ENCODE measurements at places on chromosomes 1 and 21.

GRCh38 chr1:62230718-62231117 lies 36.1 kb downstream of the L1TD1 start:
- no peaks in the 10 kb centered on the region for H3K4me1 ChIP-seq
- H3K27me3 ChIP-seq = no peaks in the 10 kb centered on the region

DNA sequence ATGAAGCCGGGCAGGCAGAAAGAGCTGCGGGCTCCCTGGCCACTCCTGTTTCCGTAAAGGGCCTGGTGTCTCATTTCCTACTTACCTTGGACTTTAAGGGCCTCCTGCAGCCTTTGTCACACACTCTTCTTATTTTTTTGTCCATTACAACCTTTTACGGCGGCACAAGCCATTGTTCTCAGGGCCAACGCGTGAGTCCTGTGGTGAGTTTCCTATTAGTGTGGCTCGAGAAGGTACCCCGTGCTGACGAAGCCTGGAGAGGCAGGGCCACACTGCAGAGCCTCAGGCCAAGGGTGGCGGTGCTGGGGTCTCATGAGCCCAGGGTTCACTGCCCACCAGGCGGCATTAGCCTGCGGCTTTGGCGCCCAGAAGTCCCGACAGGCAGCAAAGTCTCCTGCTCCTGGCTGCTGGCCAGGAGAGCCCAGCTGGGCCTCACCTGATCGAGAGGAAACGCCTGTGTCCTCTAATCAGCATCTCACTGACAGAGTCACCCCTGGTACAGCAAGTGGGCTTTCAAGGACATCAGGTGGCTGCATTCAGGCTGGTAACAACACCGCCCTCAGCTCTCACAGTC lies 62.0 kb downstream of the SIK1 start:
- peaks cover 13% of the 10 kb centered on the region for H3K27me3 ChIP-seq
- H3K27ac ChIP-seq = no peak overlapping the region
- H3K36me3 ChIP-seq = no peaks in the 10 kb centered on the region
- DNase-seq = no peak
- H3K4me3 ChIP-seq = no peak overlapping the region

GRCh38 chr1:208192995-208193394 lies 51.2 kb downstream of the PLXNA2 start:
- no peaks in the 10 kb centered on the region for H3K36me3 ChIP-seq
- H3K4me3 ChIP-seq = no peak overlapping the region
- H3K4me1 ChIP-seq = peaks cover 10% of the 10 kb centered on the region
- no peak for DNase-seq
- H3K27me3 ChIP-seq = peaks cover 16% of the 10 kb centered on the region
- H3K27ac ChIP-seq = no peak overlapping the region

GRCh38 chr1:159675046-159675445 lies 39.3 kb downstream of the CRP start:
- no peaks in the 10 kb centered on the region for H3K36me3 ChIP-seq
- H3K27me3 ChIP-seq = peaks cover 21% of the 10 kb centered on the region
- no peaks in the 10 kb centered on the region for H3K4me1 ChIP-seq
- DNase-seq = no peak
- no peak overlapping the region for H3K4me3 ChIP-seq
- no peak overlapping the region for H3K27ac ChIP-seq

DNA sequence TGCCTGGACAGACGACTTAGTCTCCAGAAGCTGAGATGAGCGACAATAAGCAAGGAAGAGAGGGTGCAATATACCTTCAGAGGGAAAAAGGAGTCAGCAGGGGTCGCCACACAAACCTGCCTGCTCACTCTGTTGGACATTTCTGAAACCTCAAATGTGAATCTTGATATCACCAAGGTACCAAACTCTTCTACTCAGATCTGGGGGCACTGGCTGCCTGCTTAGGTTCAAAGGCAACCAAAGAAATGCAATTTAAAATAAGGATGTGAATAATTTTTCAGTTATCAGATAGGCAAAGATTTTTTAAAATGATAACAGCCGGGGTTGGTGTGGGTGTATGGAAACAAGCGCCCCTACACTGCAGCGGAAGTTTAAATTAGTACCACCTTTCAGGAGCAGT lies 164.2 kb downstream of the HIVEP3 start:
- peak overlapping the region; percentile 17 for H3K27ac ChIP-seq
- H3K36me3 ChIP-seq = peaks cover 4% of the 10 kb centered on the region
- no peak overlapping the region for H3K4me3 ChIP-seq
- H3K27me3 ChIP-seq = no peaks in the 10 kb centered on the region
- peaks cover 54% of the 10 kb centered on the region for H3K4me1 ChIP-seq

DNA sequence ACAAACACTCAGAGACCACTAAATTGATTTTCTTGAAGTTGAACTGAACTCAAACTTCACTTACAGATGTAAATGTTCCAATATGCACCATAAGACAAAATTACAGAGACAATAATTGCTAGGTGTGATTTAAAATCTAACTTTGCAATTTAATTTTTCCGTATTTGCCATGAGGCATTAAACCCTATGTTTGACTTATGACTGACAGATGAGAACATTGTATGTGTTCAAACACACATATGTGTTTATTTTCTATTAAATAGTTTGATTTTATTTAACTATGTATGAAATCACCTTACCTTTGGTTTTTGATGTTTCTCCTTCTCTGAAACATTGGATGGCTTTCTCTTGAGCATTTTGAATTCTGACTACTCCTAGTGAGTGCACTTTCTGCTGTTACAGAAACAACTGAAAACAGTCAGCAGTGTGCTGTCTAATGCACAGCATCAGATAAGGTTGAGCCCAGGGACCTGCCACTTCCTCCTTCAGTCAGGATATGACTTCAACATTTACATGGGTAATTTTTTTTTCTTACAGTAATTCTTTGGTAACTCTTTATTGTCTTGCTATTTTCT lies at the start of gene SAMSN1:
Gene SAMSN1, minus strand, starts transcription at position 410 of the 575 bp plus-strand sequence. Its CDS starts 54 bp downstream, at position 356.
- peak within 1 kb of the TSS; percentile 88 for H3K4me3 ChIP-seq
- peaks cover 61% of the 10 kb centered on the region for H3K4me1 ChIP-seq
- H3K27ac ChIP-seq = peak within 1 kb of the TSS; percentile 93
- no peaks in the 10 kb centered on the region for H3K27me3 ChIP-seq

DNA sequence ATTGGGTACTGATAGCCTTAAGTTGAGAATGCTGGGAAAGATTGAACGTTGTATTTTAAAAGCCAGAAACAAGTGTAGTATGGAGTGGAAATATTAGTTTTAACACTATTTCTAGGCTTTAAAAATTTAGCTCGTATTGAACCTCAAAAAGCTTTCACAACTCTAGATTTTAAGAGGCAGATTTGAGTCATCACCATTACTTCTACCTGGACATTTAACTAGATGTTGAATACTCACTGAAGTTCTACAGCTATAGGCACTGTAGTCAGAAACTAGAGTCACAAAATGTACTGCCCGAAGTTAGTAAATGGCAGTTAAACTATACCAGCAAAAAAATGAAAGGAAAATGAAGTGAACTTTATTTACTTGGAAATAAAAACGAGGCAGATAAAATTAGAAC lies 96.5 kb downstream of the NEK7 start:
- no peak for DNase-seq
- peaks cover 40% of the 10 kb centered on the region for H3K36me3 ChIP-seq
- H3K27ac ChIP-seq = peak overlapping the region; percentile 73
- no peaks in the 10 kb centered on the region for H3K27me3 ChIP-seq
- H3K4me3 ChIP-seq = no peak overlapping the region

- peaks cover 3% of the 10 kb centered on the region for H3K27me3 ChIP-seq
- H3K36me3 ChIP-seq = peaks cover 27% of the 10 kb centered on the region
- peak overlapping the region; percentile 84 for H3K27ac ChIP-seq
- peaks cover 55% of the 10 kb centered on the region for H3K4me1 ChIP-seq
These were observed 2.7 kb downstream of the IFNAR2 start for GRCh38 chr21:33232291-33233034.

DNA sequence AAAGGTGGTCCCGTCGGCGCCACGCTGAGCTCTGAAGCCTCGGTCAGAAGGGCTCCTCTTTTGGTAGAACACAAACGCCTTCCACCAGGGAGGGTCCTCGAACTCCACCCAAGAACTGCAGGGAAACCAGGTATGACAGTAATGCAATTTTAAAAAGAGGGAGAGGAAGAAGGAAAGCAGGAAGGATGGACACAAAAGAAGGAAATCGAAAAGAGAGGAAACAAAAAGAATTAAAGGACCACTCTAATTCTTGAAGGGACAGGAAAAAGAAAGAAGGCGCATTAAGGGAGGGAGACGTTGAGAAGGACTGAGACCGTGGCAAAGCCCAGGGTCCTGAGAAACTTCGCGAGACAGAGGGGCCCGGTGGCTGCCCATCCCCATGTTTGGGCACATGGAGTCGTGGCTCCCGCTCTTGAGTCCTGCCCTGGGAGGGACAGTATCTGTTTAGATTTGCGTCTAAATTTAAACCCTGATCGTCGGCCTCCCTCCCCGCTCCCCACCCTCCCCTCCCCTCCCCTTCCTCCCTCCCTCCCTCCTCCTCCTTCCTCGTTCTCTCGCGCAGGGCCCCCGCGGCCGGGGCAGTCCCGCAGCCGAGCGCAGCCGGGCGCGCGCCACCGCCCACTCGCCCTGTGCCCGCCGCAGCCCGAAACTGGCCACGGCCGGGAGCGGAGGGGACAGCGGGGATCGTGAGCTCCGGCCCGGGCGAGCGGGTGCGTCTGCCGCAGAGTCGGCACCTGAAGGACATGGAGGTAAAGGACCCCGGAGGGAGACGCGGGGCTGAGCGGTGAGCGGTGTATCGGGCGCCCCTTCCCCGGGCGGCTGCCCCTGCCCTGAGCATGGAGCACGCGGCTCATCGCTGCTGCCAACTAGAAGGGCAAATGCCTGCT lies at the start of gene RCSD1:
Gene RCSD1, plus strand, starts transcription at position 552 of the 887 bp plus-strand sequence. Its CDS starts 192 bp downstream, at position 744.
- peaks cover 71% of the 10 kb centered on the region for H3K4me1 ChIP-seq
- peak within 1 kb of the TSS; percentile 98 for H3K27ac ChIP-seq
- H3K4me3 ChIP-seq = peak within 1 kb of the TSS; percentile 83
- peaks cover 47% of the 10 kb centered on the region for H3K36me3 ChIP-seq
- DNase-seq = peak; percentile 76

- H3K4me1 ChIP-seq = no peaks in the 10 kb centered on the region
- H3K27ac ChIP-seq = no peak overlapping the region
- no peak overlapping the region for H3K4me3 ChIP-seq
- no peaks in the 10 kb centered on the region for H3K36me3 ChIP-seq
- no peak for DNase-seq
These were observed 20.0 kb upstream of the FCER1A start for GRCh38 chr1:159282118-159282517.

- H3K36me3 ChIP-seq = no peaks in the 10 kb centered on the region
- DNase-seq = no peak
- peaks cover 3% of the 10 kb centered on the region for H3K4me1 ChIP-seq
- no peak overlapping the region for H3K4me3 ChIP-seq
These were observed 19.9 kb upstream of the ZNF678 start for GRCh38 chr1:227543283-227544066.

GRCh38 chr1:91630803-91631202 lies 130.2 kb downstream of the CDC7 start:
- peaks cover 3% of the 10 kb centered on the region for H3K4me1 ChIP-seq
- no peak for DNase-seq
- H3K4me3 ChIP-seq = no peak overlapping the region
- H3K36me3 ChIP-seq = peaks cover 3% of the 10 kb centered on the region
- no peak overlapping the region for H3K27ac ChIP-seq

GRCh38 chr1:151340870-151341754 lies 5.9 kb downstream of the RFX5 start:
- peaks cover 33% of the 10 kb centered on the region for H3K36me3 ChIP-seq
- H3K4me1 ChIP-seq = peaks cover 33% of the 10 kb centered on the region
- H3K4me3 ChIP-seq = no peak overlapping the region
- no peaks in the 10 kb centered on the region for H3K27me3 ChIP-seq
- peak; percentile 72 for DNase-seq
- peak overlapping the region; percentile 64 for H3K27ac ChIP-seq

DNA sequence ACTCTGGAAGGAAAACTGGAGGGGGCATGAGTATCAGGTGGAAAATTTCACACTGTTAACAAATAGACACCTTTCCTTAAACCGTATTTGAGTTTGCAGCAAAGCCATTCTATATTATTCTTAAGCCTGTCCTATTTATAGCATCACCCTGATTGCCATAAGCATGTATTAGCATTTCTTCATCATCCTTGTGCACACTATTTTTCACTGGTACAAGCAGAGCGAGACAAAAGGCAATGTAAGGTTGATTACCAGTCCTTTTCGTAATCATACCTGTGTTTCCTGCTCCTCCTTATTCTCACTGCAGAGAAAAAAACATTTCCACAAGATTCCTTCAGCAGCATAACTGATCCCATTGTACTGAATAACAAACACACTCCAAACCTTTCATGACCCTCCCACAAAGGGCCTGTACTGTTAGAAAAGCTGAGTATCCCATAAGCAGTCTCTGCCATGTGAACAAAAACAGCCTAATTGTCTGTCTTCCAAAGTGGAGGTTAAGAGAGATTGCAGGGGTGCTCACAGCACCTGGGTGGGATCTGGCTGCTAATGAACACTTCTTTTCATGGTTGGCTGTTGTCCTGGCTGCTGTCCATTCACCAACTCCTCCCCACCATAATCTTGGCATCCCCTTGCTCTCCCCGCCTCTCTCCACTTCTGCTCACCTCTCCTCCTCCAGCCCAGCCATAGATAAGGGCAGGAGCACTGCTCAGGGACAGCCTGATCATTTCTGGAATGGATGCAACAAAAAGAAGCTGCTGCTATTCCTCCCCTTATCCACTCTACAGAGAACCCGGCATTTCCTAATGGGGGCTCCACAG lies 30.4 kb downstream of the VTCN1 start:
- no peak overlapping the region for H3K27ac ChIP-seq
- no peaks in the 10 kb centered on the region for H3K4me1 ChIP-seq
- no peak for DNase-seq

- no peaks in the 10 kb centered on the region for H3K36me3 ChIP-seq
- DNase-seq = peak; percentile 61
- peaks cover 5% of the 10 kb centered on the region for H3K27me3 ChIP-seq
- H3K4me3 ChIP-seq = no peak overlapping the region
These were observed 33.2 kb downstream of the NHLH2 start for GRCh38 chr1:115807723-115808122.

DNA sequence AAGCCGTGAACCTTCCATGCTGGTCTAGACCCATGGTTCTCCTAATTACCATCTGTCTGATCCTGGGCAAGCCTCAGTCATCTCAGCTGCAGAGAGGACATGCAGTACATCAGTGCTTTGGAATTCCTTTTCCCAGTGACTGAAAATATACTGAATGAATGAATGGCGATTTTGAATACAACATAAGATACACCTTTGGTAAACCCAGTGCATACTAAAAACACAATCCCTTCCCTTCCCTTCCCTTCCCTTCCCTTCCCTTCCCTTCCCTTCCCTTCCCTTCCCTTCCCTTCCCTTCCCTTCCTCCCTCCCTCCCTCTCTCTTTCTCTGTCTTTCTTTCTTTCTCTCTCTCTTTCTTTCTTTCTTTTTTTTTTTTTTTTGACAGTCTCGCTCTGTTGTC lies 21.3 kb upstream of the PLXNA2 start:
- H3K36me3 ChIP-seq = no peaks in the 10 kb centered on the region
- no peak overlapping the region for H3K27ac ChIP-seq
- no peak overlapping the region for H3K4me3 ChIP-seq
- H3K27me3 ChIP-seq = peaks cover 47% of the 10 kb centered on the region

DNA sequence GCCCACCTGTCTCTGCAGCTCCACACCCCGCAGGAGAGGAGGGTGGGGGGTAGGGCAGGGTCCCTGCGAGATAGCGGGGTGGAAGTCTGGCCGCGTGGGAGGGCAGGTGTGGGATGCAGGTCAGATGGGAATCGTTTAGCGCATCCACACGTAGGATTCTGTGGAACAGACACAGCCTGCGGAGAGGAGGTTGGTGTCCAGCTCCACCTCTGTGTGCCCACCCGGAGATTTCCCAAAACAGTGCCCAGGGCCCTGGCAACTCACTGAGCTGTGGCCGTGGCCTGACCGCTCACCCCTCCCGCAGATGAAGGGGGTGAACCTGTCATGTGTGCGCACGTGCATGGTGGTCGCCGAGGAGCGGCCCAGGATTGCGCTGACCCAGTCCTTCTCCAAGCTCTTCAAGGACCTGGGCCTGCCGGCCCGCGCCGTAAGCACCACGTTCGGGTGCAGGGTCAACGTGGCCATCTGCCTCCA lies 46.9 kb downstream of the S100B start:
- DNase-seq = peak; percentile 38
- H3K27me3 ChIP-seq = no peaks in the 10 kb centered on the region
- peaks cover 37% of the 10 kb centered on the region for H3K36me3 ChIP-seq
- peaks cover 29% of the 10 kb centered on the region for H3K4me1 ChIP-seq
- H3K4me3 ChIP-seq = no peak overlapping the region
- no peak overlapping the region for H3K27ac ChIP-seq

All from activated CD8-positive, alpha-beta memory T cell treated with anti-CD3 and anti-CD28 coated beads, Interleukin-2, amount 10 ng/mL, durations not matched to agents 7 days and 5 days (primary cell).